T1000 (cell line): ENCODE measurements at places on chromosomes 2 and 18.

DNA sequence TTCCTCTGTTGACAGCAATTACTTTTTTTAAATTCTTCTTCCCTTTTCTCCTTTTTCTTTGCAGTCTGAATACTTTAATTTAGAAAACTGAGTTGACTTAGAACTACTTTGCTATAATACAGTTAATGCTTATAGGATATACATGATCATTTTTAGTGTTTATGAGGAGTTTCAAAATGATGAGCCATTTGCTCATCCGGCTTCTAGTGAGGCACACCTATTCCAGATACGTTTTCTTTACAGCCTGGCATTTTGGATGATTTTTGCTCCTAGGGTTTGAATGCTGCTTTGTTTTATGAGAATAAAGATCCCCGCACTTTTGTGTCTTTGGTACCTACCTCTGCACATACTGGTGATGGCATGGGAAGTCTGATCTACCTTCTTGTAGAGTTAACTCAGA is 52.8 kb downstream of the EIF5B start:
- DNase-seq = no peak

DNA sequence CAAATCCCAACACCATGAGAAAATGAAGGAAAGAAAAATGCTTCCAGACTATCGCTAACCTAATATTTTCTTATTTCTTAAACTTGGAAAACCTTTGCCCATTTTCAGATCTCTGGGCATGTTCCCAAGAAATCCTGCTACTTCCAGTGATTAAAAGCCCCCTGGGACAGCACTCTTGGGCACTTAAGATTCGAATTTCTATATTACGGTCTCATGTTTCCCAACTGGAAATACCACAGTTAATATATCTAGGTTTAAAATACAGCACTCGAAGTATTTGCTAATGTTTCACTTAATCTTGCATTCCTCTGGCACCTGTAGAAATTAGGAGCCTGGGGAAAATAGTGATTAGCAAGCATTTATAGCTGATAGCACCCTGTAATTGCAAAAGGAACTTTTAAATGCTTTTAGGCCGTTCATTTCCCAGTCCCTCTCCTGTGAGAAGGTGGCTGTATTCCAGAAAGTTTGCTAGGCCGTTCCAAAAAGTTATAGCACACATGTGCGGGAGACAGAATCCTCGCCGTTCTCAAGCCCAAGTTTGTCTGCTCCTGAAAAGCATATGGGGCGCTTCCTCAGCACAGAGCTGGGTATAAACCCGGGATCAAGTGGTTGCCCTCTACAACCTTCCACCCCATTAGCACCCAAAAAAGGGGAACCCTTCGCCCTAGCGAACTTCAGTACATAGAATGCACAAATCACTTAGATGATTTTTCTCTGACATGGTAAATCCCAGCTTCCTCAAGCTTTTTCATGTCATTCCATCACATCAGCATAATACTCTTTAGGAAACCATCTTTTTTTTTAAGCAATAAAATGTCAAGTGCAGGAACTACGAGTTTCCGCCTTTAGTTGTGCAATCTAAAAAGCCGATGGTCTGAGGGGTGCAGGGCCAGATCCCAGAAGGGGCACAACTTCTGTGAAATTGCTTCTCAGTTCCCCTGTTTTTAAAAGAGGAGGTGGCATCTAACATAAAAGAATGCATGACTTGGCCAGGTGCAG is 60.6 kb downstream of the DIPK1C start:
- no peak for DNase-seq

GRCh38 chr2:214674278-214674677 is 135.2 kb downstream of the BARD1 start:
- DNase-seq = no peak

GRCh38 chr2:99032786-99033185 is 96.8 kb upstream of the CRACDL start:
- no peak for DNase-seq

DNA sequence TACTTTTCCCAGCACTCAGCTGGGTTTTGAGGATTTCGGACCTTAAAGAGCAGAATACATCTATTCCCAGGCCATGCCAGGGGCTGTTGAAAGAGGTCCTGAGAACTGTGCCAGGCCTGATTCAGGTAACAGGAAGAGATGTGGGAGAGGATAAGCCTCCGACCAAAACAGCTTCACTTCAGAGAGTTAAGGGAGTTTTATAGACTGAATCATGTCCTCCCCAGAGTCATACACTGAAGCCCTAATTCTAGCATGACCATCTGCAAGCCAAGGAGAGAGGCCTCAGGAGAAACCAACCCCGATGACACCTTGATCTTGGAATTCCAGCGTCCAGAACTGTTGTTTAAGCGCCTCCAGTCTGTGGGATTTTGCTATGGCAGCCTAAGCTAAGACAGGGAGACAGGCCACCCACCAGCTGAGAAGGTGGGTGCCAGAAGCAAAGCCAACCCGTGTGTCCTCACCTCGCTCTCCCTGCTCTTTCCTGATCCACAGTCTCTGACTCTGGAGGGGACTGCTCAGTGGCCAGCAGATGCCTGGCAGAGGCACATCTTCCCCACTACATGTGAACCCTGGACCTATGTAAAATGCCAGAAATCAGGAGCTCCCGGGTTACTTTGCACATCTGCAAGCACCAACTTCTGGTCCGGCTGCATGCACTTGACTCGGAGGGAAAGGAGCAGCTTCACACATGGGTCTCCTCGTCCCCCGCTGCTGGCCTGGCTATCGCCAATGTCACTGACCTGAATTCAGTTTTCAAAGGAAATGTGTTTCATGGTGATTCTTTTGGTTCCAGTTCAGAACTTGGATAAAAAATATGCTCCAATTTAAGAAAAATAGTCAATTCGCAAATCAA is 116.8 kb upstream of the EPC2 start:
- DNase-seq = no peak

- no peak for DNase-seq
Measured at GRCh38 chr2:127403460-127403859, 14.8 kb upstream of the PROC start.

DNA sequence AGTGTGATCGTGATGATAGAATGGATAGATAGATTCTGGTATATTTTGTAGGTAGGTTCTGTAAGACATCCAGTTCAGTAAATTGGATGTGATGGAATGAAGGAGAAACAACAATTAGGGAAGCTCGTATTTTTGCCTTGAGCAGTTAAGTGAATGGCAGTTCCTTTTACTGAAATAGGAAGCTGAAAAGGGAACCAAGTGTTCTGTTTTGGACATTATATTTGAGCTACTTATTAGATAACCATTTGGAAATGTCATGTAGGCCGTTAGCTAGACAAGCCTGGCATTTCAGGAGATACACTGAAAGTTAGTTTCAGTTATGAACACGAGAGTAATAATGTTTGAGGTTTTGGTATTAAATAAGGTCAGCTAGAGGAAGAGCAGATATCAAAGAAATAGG is 41.5 kb downstream of the MARCHF7 start:
- no peak for DNase-seq

- DNase-seq = no peak
Measured at GRCh38 chr2:210895132-210895531, 338.7 kb downstream of the CPS1 start.

DNA sequence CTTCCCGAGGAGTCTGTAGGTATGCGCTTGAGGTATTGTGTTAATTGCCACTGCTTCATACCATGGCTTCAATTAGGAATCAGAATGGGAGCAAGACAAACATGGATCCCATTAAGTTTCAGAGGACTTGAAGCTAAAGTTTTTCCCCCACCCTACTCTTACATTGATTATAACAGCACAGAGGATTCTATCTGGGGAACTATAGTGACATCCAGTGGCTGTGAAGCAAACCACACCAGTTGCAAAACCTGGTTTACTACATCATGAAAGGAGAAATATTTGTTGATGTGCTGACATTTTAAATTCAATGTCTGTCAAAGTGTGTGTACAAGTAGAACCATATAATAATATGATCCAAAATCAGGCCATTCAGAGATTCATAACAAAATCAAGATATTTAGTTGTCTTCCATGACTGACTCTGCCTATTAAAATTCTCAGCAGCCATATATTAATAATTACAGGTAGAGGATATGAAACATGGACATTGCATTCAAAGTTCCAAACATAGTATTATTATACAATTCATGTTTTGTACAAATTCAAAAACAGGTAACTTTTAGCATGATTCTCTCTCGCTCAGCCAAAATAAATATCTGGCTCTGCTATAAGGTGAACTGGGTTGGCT is 82.9 kb downstream of the GRB14 start:
- peak; percentile 3 for DNase-seq

DNA sequence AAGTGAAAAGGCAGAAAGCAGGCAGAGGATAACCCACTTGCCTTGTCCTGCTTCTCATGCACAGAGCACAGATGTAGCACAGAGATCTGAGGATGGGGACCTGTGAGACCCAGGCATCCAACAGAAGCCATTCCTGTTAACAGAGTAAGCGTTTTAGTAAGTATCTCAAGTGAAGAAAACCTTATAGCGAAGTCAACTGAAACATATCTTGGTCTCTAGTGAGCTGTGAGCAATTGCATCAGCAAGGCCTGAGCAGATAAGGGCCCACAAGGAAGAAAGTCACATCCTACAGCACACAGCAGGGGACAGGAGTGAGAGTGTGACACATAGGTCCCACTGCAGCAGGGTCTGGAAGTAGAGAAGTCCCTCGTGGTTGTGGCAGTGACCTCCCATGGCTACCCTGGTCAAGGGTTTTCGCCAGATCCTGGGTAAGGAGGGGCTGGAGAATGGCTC is 248.7 kb upstream of the TNP1 start:
- DNase-seq = no peak

DNA sequence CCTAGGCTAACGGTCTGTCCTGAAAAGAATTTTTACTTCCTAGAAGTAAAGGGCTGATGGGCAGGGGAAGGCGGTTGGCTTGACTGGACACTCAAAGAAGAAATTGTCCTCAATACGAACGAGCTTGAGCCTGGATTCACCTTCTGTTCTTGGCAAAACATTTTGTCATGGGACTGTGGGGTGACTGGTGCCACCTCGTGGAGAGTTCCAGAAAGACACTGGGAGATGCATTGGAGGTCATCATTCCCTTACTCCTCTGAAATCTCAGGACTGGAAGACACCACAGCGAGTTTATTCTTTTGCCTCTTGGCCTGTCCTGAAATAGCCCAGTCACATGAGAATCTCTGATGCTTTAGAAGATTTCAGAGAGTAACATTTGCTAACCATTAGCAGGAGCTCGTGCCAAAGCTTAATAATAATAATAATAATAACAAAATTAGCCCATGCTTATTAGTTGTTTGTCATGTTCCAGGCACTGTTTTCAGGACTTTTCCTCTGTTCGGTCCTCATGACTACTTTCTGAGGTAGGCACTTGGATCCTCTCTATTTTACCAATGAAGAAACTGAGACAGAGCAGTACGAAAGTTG is 44.5 kb downstream of the TMEM182 start:
- peak; percentile 1 for DNase-seq

GRCh38 chr2:7338961-7339360 is 421.7 kb downstream of the RNF144A start:
- no peak for DNase-seq

DNA sequence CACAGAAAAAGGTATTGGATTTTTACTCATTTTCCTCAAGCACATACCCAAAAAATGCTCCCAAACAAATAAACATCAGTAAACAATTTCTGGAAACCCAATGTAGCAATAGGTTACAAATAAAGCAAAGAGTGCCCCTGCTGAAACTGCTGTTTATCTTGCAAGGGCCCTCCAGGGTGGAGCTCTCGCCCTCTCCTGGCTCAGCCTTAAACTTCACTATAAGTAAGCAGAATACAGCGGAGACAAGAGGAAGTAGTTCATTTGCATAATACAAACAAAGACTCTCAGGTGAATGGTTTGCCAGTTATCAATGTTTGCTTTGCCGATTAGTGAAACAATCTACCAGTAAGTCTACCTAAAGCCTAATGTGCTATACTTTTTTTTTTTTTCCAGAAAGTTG is 437.6 kb downstream of the DLGAP1 start:
- DNase-seq = no peak

- DNase-seq = no peak
Measured at GRCh38 chr18:44901283-44901682, 220.6 kb downstream of the SETBP1 start.

GRCh38 chr2:5121642-5122041 is 570.5 kb upstream of the SOX11 start:
- DNase-seq = no peak

GRCh38 chr2:158996378-158996993 is 28.0 kb downstream of the TANC1 start:
- no peak for DNase-seq

GRCh38 chr2:195343942-195344530 is 313.0 kb upstream of the SLC39A10 start:
- DNase-seq = no peak

DNA sequence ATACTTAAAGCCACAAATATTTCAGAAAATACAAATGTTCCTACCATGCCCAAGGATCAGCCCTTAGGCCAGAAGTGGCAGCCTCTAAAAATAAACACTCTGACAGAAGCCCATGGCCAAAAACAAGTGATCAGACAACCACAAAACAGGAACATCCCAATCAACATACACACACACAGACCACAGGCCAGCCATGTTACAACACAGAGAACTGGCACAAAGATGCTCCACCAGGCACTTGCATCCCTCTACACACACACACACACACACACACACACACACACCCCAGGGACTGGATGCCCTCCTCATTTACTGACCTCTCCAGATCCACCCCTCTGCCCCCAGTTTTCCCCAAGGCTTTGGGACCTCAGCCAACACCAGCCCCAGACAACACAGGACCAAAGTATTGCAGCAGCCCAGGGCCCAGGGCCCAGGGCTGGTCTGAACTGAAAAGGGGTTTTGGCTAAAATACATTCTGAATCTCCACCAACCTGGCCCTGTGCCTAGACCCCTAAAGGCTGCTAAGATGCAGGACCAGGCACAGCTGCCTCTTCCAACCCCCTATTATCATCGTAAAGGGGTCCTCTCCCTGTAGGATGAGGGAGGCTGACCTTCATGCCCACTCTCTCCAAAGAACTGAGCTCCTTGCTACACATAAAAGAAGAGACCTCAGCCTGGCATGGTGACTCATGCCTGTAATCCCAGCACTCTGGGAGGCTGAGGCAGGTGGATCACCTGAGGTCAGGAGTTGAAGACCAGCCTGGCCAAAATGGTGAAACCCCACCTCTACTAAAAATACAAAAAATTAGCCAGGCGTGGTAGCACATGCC is 151.4 kb downstream of the TNS1 start:
- DNase-seq = no peak

DNA sequence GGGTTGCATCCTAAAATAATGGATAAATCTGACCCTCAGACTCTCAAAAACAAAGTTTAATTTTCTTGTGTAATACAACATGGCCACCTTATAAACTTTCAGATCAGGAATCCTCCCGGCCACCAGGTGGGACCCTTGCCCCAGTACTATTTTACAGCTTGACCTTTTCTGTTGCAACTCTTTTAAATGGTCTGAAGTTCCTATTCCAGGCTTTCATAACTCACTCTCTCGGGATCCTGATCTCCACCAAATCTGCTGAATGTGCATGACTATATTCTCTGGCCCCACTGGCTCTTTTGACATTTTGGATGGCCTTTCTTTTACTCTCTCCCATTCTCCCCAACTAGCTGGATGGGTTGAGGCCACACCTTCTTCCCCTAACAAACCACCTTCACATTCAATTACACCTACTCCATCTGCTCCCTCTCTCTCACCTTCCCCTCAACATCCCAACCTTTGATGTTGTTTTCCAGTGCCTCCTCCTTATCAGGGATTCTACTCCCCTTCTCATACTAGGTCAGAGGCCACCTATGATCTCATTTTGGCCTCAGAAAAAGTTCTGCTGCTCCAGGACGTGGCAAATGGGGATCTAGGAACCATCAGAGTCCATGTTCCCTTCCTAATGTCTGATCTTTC is 70.8 kb downstream of the SESTD1 start:
- no peak for DNase-seq
